Stomach (tissue), 19 donors: ENCODE measurements at places on chromosomes 7 and 10. TPM values are rescaled to one million over a fixed set of nuclear protein-coding genes. Genes with fewer than 3 reads are reported as not detected.

DNA sequence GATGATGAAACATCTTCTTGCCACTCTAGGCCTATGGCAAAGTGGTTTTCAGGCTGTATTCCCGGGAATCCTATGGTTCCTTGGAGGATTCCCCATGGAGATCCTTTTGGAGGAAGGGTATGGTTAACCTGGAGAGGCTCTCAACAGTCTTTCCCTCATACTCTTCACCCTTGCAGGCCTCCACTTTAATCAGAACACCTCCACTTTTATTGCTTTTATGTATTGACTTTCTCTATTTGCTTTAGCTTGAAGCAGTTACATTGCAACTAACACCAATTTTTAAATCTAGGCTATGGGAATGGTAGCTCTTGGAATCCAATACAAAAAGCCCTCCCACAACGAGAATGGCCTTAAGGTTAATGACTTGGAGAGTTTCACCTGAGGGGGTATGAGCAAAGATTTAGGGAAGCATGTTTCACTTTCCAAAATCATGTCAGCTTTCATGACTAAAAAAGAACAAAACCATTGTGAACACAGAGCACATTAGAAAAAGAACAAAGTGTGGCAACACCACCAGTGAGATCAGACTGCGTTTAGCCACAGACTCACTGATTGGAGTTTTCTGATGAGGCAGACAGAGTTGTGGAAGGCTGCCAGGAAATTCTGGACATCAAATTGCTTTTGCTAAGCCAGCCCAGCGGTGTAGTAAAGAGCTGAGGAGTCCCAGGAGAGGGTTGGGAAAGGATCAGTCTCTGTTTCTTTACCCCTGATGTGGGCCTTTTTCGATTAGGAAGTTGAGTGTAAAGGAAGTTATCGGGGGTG, 130.4 kb upstream of the BMPER start:
- no peaks in the 10 kb centered on the region for H3K27me3 ChIP-seq
- no peak overlapping the region for H3K4me3 ChIP-seq
- H3K36me3 ChIP-seq, result no peaks in the 10 kb centered on the region
- H3K4me1 ChIP-seq, result peaks cover 53% of the 10 kb centered on the region
- H3K27ac ChIP-seq, result peak overlapping the region; percentile 41
- DNase-seq, result peak; percentile 72

GRCh38 chr10:117222976-117223692, 17.8 kb upstream of the SLC18A2 start:
- no peaks in the 10 kb centered on the region for H3K36me3 ChIP-seq
- no peaks in the 10 kb centered on the region for H3K4me1 ChIP-seq
- H3K27me3 ChIP-seq, result peaks cover 63% of the 10 kb centered on the region
- H3K27ac ChIP-seq, result no peak overlapping the region
- H3K4me3 ChIP-seq, result no peak overlapping the region

GRCh38 chr10:104806801-104807200, 165.7 kb downstream of the SORCS3 start:
- no peaks in the 10 kb centered on the region for H3K4me1 ChIP-seq
- no peak for DNase-seq
- no peak overlapping the region for H3K27ac ChIP-seq
- H3K36me3 ChIP-seq, result no peaks in the 10 kb centered on the region
- no peaks in the 10 kb centered on the region for H3K27me3 ChIP-seq
- H3K4me3 ChIP-seq, result no peak overlapping the region

GRCh38 chr10:113704637-113705343, 25.1 kb downstream of the CASP7 start:
- H3K4me3 ChIP-seq, result no peak overlapping the region
- H3K27me3 ChIP-seq, result no peaks in the 10 kb centered on the region
- H3K36me3 ChIP-seq, result peaks cover 58% of the 10 kb centered on the region

- H3K4me1 ChIP-seq, result no peaks in the 10 kb centered on the region
- H3K27me3 ChIP-seq, result no peaks in the 10 kb centered on the region
- H3K27ac ChIP-seq, result peak overlapping the region; percentile 33
- peak; percentile 55 for DNase-seq
- peaks cover 27% of the 10 kb centered on the region for H3K36me3 ChIP-seq
- H3K4me3 ChIP-seq, result no peak overlapping the region
Measured at GRCh38 chr7:151775547-151776443, 101.1 kb downstream of the PRKAG2 start.

GRCh38 chr10:80530251-80530650, 7.5 kb upstream of the SH2D4B start:
- no peak overlapping the region for H3K4me3 ChIP-seq
- no peak for DNase-seq
- H3K27me3 ChIP-seq, result no peaks in the 10 kb centered on the region
- no peak overlapping the region for H3K27ac ChIP-seq
- no peaks in the 10 kb centered on the region for H3K36me3 ChIP-seq

GRCh38 chr10:33733058-33733457, 398.6 kb upstream of the NRP1 start:
- H3K36me3 ChIP-seq, result no peaks in the 10 kb centered on the region
- no peaks in the 10 kb centered on the region for H3K27me3 ChIP-seq
- no peak overlapping the region for H3K4me3 ChIP-seq
- no peak for DNase-seq
- no peaks in the 10 kb centered on the region for H3K4me1 ChIP-seq

GRCh38 chr7:150404172-150404804, 25.2 kb downstream of the ZNF775 start:
- peaks cover 17% of the 10 kb centered on the region for H3K36me3 ChIP-seq
- H3K27me3 ChIP-seq, result no peaks in the 10 kb centered on the region
- peaks cover 42% of the 10 kb centered on the region for H3K4me1 ChIP-seq
- DNase-seq, result no peak
- peak overlapping the region; percentile 71 for H3K4me3 ChIP-seq

NFE2L3 gene
- total RNA-seq, result 5.9 TPM

DNA sequence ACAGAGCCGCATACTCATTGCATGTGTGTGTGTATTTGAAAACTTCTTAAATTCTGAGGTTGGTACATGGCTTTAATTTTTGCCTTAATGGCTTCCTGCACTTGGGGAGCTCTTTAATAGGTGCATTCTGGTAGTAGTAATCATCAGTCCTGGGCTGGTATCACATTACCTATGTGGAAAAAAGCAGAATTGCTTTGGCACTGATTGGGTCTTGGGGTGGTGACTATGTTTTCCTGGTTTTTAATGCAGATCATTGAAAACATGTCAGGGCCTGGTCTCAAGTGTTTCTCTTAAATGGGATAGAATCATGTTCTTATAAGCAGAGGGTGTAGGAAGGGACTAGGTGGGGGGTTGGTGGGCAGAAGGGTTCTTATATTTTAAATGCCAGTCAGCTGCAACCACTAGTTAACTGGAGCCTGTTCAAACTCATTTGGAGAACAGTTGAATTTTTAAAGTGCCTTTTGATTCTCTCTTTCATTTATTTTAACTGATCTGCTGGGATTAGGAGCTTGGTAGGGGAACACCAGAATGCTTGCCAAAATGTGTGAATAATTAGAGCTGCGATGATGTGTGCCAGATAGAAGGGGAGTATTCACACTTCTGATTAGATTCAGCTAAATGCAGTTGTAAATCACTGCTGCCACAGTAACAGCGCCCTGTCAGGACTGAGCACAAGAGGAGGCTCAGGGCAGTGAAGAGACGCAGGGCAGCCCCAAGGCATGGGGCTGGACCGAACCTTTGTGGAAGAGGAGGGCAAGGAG, 633.5 kb upstream of the GALNT17 start:
- H3K36me3 ChIP-seq, result no peaks in the 10 kb centered on the region
- H3K27ac ChIP-seq, result no peak overlapping the region
- peak; percentile 49 for DNase-seq

DNA sequence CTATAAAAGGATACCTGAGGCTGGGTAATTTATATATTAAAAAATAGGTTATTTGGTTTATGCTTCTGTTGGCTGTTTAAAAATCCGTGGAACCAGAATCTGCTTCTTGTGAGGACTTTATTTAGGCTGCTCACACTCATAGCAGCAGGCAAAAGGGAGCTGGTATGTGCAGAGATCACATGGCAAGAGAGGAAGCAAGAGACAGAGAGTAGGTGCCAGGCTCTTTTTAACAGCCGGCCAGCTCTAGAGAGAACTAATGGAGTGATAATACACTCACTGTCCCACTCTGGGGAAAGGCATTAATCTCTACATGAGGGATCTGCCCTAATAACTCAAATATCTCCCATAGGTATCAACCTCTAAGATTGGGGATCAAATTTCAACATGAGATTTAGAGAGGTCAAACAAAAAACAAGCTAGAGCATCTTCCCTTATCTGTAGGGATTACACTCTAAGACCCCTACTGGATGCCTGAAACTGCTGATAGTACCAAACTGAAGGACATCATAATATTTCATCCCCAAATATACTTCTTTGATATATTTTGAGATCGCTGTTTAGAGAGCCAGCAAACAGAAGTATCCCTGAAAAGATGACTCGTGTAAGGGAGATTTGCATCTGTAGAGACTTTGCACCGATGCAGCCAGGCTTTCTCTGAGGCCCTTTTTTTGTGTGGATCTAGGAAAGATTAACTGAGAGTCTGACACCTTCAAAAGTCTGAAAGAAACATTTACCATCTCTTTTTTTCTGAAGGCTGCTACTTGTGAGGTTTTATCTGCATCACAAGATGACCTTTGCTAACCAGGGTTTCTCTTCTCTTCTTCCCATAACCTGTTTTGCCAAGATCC, 717.0 kb upstream of the MBL2 start:
- no peak overlapping the region for H3K27ac ChIP-seq
- H3K4me1 ChIP-seq, result no peaks in the 10 kb centered on the region
- no peak overlapping the region for H3K4me3 ChIP-seq
- H3K27me3 ChIP-seq, result no peaks in the 10 kb centered on the region
- H3K36me3 ChIP-seq, result no peaks in the 10 kb centered on the region

ZNF853 gene
- 12.1 TPM for total RNA-seq

DNA sequence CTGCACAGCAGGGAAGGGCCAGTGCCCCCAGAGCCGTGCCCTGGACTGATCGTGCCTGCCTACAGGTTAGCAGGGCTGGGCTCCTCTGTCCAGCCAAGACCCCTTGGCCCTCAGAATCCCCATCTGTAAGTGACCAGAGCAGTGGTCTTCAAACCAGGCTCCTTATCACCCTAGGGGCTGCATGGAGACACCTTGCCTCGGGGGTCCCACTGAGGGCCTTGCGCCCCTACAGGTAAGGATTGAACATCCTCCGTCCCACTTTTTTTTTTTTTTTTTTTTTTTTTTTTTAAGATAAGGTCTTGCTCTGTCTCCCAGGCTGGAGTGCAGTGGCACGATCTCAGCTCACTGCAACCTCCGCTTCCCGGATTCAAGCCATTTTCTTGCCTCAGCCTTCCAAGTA, 32.6 kb upstream of the RADIL start:
- DNase-seq, result no peak
- peaks cover 17% of the 10 kb centered on the region for H3K27me3 ChIP-seq
- no peak overlapping the region for H3K4me3 ChIP-seq
- no peak overlapping the region for H3K27ac ChIP-seq
- H3K4me1 ChIP-seq, result no peaks in the 10 kb centered on the region

- H3K4me1 ChIP-seq, result peaks cover 57% of the 10 kb centered on the region
- H3K36me3 ChIP-seq, result no peaks in the 10 kb centered on the region
- DNase-seq, result no peak
- no peaks in the 10 kb centered on the region for H3K27me3 ChIP-seq
Measured at GRCh38 chr10:71725998-71726579, 6.5 kb upstream of the C10orf105 start.

DNA sequence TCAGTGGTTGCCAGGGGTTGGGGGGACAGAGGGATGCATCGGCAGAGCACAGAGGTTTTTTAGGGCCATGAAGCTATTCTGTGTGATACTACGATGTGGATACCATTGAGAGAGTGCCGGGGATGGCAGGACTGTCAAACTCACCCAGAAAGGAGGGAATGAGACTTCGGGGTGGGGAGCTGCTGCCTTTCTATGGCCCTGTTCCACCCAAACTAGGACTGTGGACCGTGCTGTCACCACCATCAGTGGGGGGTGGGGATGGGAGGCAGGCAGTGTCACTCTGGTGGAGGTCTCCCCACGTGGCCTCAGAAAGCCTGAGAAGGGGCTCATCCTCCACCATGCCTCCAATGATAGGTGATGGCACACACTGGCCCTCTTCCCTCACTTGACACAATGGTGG, 146.2 kb downstream of the PTPN20 start:
- peak; percentile 3 for DNase-seq
- H3K4me3 ChIP-seq, result no peak overlapping the region

PDE1C gene
- 54.2 TPM for total RNA-seq

DNA sequence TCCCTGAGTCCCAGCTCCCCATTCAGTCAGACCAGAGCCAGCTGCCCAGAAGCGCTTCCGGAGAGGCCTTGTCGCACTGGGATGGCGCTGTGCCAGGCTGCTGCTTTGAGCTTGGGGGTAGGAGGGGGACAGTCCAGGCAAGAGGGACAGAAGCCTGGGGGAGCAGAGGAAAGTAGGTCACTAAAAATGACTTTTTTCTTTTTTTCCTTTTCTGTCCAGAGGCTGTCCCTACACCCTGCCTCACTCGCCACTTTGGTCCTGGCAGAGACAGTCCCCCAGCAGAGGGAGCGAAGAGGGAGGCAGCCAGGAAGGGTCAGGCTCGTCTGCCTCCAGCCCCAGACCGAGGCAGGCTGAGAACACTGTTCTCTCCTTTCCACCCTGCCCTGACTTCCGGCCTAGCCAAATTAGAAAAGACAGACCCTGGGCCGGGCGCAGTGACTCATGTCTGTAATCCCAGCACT, 15.8 kb upstream of the TRIM8 start:
- no peaks in the 10 kb centered on the region for H3K27me3 ChIP-seq
- peaks cover 29% of the 10 kb centered on the region for H3K36me3 ChIP-seq
- peaks cover 81% of the 10 kb centered on the region for H3K4me1 ChIP-seq
- DNase-seq, result peak; percentile 84
- H3K4me3 ChIP-seq, result no peak overlapping the region

- no peaks in the 10 kb centered on the region for H3K4me1 ChIP-seq
- no peak for DNase-seq
- no peak overlapping the region for H3K27ac ChIP-seq
- no peaks in the 10 kb centered on the region for H3K36me3 ChIP-seq
- H3K27me3 ChIP-seq, result no peaks in the 10 kb centered on the region
Measured at GRCh38 chr7:29017713-29018112, 59.6 kb upstream of the TRIL start.

DNA sequence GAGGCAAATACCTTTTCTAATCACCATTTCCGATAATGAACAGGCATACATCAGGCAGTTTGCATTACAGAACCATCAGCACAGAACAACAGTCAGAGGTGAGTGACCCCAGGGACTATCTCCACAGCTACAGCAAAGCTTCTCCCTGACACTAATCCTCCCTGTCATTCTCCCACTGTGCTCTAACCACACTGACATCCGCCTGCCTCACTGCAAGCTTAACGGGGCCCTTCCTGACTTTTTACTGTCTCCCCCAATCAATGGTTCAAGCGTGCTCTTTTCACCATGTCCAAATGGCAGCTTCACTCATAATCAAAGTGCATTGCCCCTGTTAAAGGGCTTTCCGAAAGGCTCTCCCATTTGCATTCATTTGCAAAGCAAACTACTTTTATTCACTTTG, 196.3 kb downstream of the DNAJC1 start:
- no peak for DNase-seq
- no peak overlapping the region for H3K27ac ChIP-seq
- no peaks in the 10 kb centered on the region for H3K27me3 ChIP-seq
- H3K36me3 ChIP-seq, result no peaks in the 10 kb centered on the region
- no peak overlapping the region for H3K4me3 ChIP-seq
- H3K4me1 ChIP-seq, result no peaks in the 10 kb centered on the region

ZDHHC16 gene
- total RNA-seq, result 42.9 TPM

DNA sequence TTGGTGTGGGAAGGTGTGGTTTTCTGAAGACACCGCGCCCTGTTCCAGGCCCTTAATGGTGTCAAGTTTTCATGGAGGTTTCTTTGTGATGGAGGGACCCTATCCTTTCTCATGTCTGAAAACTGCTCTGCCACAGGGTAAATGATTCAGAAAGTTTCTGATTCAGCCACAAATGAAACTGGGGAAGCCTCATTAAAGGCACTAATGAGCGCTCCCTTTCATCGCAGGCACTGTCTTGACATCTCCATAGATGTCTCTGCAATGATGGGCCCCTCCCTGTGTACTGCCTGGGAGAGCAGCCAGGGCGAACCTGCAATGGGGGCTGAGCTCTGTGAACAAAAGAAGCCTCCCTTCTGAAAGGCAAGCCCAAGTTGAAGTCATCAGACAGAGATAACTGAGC, 355.3 kb downstream of the PRPF18 start:
- no peaks in the 10 kb centered on the region for H3K36me3 ChIP-seq
- no peak for DNase-seq
- peaks cover 21% of the 10 kb centered on the region for H3K4me1 ChIP-seq
